ENCODE measurements at places on chromosomes 12 and 14.

DNA sequence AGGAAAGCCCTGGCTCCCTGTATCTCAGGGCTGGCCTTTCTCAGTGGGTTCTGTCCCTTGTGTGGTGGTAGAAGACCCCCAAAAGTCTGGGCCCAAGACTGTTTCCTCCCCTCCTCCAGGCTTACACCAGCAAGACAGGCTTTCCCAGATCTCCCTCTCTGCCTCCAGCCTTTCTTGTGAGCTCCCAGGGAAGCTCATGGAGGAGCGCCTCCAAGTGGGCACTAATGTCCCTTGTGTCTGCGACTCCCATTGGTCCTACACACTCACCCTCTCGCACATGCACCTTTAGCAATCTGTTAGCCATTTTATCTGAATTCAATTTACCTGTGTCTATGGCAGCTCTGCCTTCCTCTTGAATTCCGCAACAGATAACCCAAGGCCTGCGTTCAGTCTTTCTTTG is 251.1 kb upstream of the CAND1 start:
- no peak for DNase-seq

DNA sequence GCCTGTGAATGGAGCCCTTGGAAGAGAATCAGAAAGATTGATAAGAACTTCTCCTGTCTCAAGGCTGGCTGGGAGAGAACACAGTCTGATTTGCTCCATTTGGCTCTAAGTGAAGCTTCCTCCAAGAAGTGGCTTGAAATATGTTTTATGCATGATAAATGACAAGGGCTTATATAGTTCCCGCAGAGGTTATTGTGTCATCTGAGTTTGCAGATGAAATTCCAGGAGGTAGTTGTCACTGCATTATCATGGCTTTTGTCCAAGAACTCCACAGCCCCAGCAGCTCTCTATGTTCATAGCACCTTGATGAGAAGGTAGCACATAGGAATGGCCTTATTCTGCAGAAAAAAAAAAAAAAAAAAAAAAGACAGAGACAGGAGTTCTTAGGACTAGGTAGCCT is 108.5 kb downstream of the DACT1 start:
- DNase-seq: peak; percentile 29

DNA sequence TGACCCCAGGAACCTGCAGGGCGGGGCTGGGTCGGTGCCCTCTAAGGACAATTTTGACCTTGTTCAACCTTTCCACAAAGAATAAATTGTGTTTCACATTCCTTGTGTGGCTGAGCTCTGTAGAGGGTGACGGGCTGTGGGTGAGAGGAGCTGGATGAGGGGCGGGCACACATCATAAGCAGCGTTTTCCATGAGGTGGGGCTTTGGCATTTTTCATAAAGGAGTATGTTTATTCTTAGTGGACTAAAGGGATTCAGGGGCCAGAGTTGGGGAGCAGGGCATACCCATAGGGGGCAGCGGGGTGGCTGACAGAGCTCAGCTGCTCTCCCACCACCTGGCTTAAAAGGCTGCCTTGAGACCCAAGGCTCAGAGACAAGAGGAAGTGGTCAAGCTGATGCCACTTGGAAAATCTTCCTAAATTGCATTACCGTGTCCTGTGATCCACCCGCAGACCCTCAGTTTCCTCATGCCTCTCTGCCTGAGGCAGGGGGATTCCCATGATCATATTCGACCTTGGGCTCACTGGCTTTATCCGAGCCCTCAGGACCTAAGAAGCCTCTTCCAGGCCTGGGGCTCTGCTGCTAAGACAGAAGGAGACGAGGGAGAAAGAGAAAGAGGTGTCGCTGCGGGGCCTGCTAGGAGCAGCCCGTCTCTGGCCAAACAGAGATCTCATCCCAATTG is 11.4 kb downstream of the MMP14 start:
- DNase-seq: no peak

- peak; percentile 23 for DNase-seq
These were observed 4.3 kb upstream of the MYF6 start for GRCh38 chr12:80702889-80703805.

DNA sequence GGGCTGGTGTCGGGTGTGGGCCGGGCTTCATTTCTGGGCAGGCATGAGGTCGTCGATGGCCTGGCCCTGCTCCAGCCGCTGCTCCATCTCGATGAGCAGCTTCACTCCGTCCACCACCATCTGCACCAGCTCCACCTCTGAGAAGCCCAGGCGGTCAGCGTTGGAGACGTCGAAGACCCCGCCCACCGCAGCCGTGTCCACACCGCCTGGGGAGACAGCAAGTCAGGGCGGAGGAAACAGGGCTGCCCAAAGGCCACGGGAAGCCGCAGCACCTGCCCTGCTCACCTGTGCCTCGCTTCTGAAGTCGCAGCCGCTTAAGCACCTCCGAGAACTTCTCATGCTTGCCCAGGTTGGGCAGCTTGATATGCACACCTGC is 2.8 kb downstream of the CKB start:
- no peak for DNase-seq

DNA sequence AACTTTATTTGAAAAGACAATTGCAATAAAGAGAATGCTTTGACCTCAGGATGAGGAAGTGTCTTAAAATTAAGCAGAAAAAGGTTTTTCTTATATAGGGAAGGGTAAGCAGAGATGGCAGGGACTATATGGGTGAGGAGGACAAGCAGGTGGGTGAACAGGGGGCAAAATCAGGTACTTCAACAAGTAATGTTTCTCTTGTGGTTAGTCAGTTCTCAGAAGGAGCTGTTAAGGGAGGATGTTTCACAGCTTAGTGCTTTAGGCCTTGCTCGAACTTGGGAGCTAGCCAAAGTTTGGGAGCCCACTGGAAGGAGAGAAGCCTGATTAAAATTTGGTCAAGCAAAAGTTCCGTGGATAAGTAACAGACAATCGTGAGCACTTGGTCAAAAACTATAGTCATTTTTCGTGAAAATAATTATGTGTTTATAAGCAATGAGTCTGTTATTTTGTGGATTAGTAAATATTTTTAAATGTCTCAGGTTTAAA is 364.2 kb upstream of the TMPO start:
- DNase-seq: no peak

DNA sequence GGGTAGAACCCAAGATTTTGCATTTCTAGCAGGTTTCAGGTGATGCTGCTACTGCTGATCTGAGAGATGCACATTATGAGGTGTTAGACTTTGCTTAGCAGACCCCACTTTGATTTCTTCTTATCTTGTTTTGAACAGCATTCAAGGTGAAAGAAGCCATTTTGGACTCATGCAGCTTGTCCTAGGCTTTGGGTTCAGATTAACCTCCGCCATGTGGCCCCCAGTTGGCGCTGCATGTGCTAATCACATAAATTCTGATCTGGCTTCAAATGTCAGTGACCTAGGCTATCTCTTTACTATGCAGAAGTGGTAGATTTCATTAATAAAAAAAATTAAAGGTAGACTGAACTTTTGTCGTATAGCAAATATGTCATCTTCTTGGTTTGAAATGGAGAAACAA is 89.8 kb upstream of the DYRK2 start:
- DNase-seq: no peak

DNA sequence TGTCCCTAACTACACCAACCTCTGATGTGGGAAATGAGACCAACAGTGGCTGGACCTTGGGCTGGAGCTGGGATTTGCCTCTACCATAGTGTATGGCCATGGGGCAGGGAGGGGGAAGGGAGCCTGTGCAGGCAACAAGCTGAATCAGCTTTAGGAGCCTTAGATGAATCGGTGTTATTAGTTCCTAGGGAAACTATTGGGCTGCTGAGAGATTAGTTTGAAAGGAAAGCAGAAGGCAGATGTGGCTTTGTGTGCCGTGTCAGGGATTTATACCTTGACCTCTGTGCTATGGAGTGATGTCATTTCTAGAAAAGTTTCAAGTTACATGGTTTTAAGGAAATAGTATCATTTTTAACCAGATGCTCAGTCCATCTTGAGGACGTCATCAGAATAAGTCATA is 19.5 kb upstream of the GAS2L3 start:
- no peak for DNase-seq

- DNase-seq: no peak
These were observed 1294.0 kb downstream of the AACS start for GRCh38 chr12:126359216-126359615.

DNA sequence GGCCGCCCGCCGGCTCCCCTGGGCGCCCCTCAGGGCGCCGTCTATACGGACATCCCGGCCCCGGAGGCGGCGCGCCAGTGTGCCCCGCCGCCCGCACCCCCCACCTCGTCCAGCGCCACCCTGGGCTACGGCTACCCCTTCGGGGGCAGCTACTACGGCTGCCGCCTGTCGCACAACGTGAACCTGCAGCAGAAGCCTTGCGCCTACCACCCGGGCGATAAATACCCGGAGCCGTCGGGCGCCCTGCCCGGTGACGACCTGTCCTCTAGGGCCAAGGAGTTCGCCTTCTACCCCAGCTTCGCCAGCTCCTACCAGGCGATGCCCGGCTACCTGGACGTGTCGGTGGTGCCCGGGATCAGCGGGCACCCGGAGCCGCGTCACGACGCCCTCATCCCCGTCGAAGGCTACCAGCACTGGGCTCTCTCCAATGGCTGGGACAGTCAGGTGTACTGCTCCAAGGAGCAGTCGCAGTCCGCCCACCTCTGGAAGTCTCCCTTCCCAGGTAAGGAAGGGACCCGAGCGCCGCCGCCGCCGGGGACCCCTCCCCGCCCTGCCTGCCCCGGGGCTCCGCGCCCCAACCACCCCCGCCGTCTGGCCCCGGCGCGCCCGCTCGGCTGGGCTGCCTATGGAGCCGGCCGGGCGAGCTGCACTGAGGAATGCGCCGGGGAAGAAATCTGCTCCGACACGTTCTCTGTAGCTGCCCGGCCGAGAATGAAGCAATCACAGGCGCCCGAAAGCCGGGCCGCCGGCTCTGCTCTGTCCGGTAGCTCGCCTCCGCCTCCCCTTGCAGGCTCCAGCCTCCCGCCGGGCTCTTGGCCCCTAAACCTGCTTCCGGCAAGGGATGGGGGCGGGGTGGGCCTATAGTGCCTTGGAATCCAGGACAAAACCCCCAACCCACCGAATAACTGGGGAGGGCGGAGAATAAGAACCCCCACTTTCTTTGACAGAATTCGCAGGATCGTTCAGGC is 794 bp downstream of the HOXC13 start:
- no peak for DNase-seq

DNA sequence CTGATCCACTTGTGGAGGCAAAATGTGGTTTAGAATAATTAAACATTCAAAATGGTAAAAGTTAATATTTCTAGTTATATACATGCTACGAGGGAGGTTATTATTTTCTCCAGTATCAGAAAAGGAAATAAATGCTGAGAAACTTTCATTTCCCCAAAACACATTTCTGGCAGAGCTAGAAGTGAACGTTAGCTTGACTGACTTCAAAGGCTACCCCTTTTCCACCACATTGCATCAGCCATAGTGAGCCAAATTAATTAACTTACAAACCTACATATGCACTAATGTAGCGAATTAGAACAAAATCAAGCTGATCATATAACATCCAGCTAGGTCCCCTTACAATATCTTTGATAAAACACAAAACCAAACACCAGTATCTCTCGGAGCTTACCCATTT is 49.3 kb upstream of the RERGL start:
- no peak for DNase-seq

GRCh38 chr12:47672068-47672467 is 33.8 kb downstream of the RPAP3 start:
- no peak for DNase-seq

DNA sequence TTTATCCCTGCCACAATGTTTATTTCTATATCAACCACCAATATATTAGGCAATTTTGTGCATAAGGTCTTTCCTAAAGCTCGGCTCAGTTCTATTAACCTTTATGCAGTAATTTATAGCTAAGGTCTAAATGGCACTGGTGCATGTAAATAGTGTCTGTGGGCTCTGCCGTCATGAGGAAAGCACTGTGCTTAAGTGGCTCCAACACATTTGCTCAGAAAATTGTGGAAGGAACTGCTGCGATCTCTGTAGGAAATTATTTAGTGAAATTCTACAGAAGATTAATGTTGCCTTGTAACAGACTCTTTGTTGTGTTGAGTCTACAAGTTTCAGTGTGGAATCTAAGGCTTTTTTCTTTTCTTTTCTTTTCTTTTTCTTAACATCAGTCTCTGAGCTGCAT is 54.0 kb upstream of the EGLN3 start:
- no peak for DNase-seq

DNA sequence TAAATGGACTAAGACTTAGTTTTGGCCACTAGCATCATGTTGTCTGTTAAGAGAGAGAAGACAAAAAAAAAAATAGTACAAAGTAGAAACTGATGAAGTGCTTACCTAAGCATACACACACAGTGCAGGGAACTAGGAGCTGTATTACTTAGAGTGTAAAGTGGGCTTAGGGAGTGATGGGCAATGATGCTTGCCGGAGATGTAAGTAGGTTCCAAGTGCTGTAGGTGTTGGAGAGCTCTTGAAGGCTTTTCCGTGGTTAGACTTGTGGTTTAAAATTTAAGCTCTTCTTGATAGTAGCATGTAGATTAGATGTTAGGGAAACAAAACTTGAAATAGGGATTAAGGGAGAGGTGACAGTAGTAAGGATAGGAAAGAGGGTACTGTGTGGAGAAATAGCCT is 34.7 kb downstream of the MIA2 start:
- DNase-seq: no peak

GRCh38 chr14:30861200-30861599 is 13.2 kb upstream of the COCH start:
- no peak for DNase-seq

- DNase-seq: peak; percentile 83
These were observed 87.0 kb downstream of the SLC25A47 start for GRCh38 chr14:100410056-100410565.

- no peak for DNase-seq
These were observed 26.2 kb upstream of the YY1 start for GRCh38 chr14:100212476-100213333.

Data from astrocyte of the cerebellum (primary cell).